ENCODE measurements at places on chromosomes 12 and 14. TPM values are rescaled to one million over a fixed set of nuclear protein-coding genes. Genes with fewer than 3 reads are reported as not detected.
A peak's percentile ranks its signal among the peaks of the same experiment; 100 is the strongest.

DNA sequence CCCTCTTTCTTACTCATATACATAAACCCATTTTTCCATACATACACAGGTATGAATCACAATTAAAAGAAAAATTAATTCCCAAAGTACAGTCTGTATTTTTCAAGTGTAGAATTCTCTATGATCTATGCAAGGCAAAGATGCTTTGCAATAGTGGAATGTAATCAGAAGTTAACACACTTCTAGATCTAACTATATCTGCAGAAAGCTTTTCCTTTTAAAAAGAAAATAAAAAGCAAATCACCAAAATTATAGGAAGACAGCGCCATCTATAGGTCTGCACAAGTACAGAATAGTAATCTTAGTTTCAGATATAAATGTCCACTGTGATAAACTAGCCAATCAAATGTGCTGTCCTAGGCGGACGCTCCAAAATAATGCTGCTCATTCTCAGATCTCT is 22.0 kb downstream of the SLC25A21 start:
- no peak overlapping the region for H3K27ac ChIP-seq
- H3K36me3 ChIP-seq = no peaks in the 10 kb centered on the region
- no peak overlapping the region for H3K4me3 ChIP-seq
- H3K4me1 ChIP-seq = no peaks in the 10 kb centered on the region
- H3K27me3 ChIP-seq = no peaks in the 10 kb centered on the region
- DNase-seq = no peak

- DNase-seq = no peak
- peak overlapping the region; percentile 81 for H3K27ac ChIP-seq
- no peaks in the 10 kb centered on the region for H3K27me3 ChIP-seq
- H3K36me3 ChIP-seq = no peaks in the 10 kb centered on the region
These were observed 8.3 kb downstream of the CPNE6 start for GRCh38 chr14:24079491-24080141.

DNA sequence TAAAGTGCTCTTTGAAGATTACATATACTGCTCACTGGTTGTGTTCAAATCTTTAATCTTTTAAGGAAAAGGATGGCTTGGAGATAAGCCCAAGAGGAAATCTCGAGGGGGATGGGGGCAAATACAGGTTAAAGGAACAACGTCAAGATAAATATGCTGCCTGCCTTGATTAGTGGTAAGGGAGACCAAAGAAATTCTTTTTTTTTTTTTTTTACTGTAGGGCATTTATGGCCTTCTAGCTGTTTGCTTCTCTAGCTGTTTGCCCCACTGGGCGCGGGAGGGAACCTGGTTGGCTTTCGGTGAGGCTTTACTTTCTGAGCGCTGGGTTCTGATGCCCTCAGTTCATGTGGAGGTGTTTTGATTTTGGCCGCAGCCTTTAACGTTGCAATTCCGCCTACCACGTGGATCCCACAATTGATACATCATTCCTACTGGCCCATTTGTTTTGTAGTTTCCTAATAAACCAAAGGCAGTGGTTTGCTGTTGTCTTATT is 5.7 kb downstream of the CCND2 start:
- peak overlapping the region; percentile 58 for H3K4me3 ChIP-seq
- H3K4me1 ChIP-seq = peaks cover 61% of the 10 kb centered on the region
- no peaks in the 10 kb centered on the region for H3K27me3 ChIP-seq
- DNase-seq = no peak
- peaks cover 12% of the 10 kb centered on the region for H3K36me3 ChIP-seq
- H3K27ac ChIP-seq = peak overlapping the region; percentile 97

CCDC198 gene
- total RNA-seq = not detected

DNA sequence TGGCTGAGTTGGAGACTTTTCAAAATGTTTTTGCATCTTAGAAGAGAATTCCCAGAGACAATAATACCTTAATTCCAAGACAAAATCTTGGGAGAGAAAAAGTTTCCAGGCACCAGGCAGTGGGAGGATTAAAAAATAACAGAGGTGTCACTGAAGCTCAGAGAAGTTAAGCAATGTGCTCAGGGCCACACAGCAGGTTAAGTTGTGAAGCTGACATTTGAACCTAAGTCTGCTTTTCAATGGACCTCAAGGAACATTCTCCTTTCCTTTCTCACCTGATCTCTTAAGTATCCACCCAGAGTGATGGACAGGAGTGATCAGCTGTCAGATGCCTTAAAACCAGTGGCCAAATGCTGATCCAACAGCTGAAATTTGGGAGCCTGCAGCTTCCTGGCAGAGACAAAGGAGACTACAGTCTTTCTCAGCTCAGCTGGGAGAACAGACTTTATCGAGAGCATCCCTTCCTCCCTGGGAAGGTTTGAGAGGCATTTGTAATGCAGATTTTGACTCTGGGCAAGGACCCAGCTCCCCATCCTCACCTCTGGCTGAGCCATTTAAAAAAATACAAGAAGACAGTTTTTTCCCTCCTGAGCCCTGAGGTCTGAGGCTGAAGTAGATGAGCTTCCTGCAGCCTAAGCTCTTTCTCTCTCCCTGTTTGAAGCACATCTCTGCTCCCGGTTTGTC is 174.9 kb upstream of the RPH3A start:
- DNase-seq = no peak
- H3K4me3 ChIP-seq = peak overlapping the region; percentile 74
- H3K36me3 ChIP-seq = no peaks in the 10 kb centered on the region
- peak overlapping the region; percentile 29 for H3K27ac ChIP-seq
- peaks cover 13% of the 10 kb centered on the region for H3K4me1 ChIP-seq

GRCh38 chr14:39454906-39455539 is 22.8 kb upstream of the FBXO33 start:
- no peak for DNase-seq
- peaks cover 9% of the 10 kb centered on the region for H3K27me3 ChIP-seq
- H3K4me1 ChIP-seq = no peaks in the 10 kb centered on the region
- H3K4me3 ChIP-seq = no peak overlapping the region
- no peak overlapping the region for H3K27ac ChIP-seq
- no peaks in the 10 kb centered on the region for H3K36me3 ChIP-seq

DNA sequence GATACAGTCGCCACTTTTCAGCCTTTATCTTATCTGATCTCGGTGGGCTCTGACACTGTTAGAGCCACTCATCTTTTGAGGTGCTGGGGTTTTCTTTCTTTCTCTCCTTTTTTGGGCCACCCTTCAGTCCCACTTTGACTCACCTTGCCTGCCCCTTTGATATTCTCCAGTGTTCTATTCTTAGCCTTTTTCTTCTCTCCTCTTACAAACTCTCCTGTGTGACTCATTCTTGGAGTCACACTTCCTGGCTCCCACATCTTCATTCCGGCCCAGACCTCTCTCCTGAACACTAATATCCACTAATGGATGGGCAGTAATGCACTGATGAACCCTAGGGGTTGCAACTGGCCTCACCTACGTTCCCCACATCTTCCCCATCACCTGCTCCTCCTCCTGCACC is 2.2 kb upstream of the DCD start:
- H3K36me3 ChIP-seq = peaks cover 2% of the 10 kb centered on the region
- no peak for DNase-seq
- H3K4me3 ChIP-seq = no peak overlapping the region

DNA sequence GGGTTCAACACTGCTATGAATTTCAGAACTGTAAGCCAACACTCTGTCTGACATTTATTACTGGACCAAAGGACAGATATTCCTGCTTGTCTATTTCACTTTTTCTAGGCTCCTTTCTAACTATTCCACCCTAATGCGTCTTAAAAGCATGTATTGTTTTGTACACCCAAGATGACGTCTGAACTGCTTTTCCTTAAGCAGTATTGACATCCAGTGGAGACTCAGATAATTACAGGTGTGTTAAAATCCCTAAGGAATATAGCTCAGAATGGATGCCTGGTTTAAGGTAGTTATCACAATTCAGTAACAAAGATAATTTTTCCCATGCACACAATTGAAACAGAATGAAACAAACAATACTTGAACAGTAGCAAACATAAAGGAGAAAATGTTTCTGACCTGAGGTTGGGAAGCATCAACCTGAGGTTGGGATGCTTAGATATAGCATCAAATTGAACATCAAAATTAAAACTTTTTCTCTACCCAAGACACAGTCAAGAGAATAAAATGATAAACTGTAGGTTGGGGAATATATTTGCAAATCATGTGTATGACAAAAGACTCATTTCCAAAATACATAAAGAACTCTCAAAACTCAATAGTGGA is 93.7 kb upstream of the PTPRR start:
- no peak overlapping the region for H3K27ac ChIP-seq
- DNase-seq = no peak
- H3K36me3 ChIP-seq = no peaks in the 10 kb centered on the region
- no peaks in the 10 kb centered on the region for H3K4me1 ChIP-seq
- H3K27me3 ChIP-seq = no peaks in the 10 kb centered on the region
- no peak overlapping the region for H3K4me3 ChIP-seq

GRCh38 chr12:62724285-62724684 is 210.7 kb downstream of the PPM1H start:
- no peak overlapping the region for H3K4me3 ChIP-seq
- H3K4me1 ChIP-seq = peaks cover 5% of the 10 kb centered on the region
- DNase-seq = no peak
- no peak overlapping the region for H3K27ac ChIP-seq
- H3K36me3 ChIP-seq = peaks cover 2% of the 10 kb centered on the region
- peaks cover 18% of the 10 kb centered on the region for H3K27me3 ChIP-seq

GRCh38 chr14:92362781-92363235 is 39.8 kb downstream of the SLC24A4 start:
- H3K36me3 ChIP-seq = peaks cover 4% of the 10 kb centered on the region
- peaks cover 2% of the 10 kb centered on the region for H3K4me1 ChIP-seq
- peaks cover 77% of the 10 kb centered on the region for H3K27me3 ChIP-seq

- H3K36me3 ChIP-seq = peaks cover 3% of the 10 kb centered on the region
- DNase-seq = no peak
- H3K27ac ChIP-seq = peak overlapping the region; percentile 94
These were observed 532 bp downstream of the NOC4L start for GRCh38 chr12:132144810-132145168.

GRCh38 chr12:6768437-6768914 is 2.3 kb downstream of the PTMS start:
- H3K4me1 ChIP-seq = peaks cover 45% of the 10 kb centered on the region
- H3K27ac ChIP-seq = peak overlapping the region; percentile 72
- no peak overlapping the region for H3K4me3 ChIP-seq
- no peak for DNase-seq

GRCh38 chr12:29176941-29177340 is 27.9 kb downstream of the FAR2 start:
- H3K27me3 ChIP-seq = no peaks in the 10 kb centered on the region
- no peak overlapping the region for H3K4me3 ChIP-seq
- peaks cover 3% of the 10 kb centered on the region for H3K4me1 ChIP-seq
- peaks cover 5% of the 10 kb centered on the region for H3K36me3 ChIP-seq

DNA sequence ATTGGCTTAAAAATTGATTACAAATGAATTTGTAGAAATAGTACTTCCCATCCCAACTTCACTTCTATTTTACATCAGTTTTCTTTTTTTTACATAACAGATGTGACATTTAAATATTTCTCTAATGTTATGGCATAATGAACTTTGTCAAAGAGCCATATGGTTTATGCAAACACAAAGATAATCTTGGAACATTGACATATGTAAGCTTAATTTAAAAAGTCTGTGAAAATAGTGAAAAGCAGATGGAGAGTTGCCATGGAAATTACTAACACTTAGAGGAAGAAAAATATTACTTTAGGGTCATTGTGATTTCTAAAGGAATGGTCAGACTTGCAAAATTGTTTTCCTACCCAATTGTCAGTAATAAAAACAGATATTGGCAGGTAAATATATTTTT is 232.4 kb downstream of the AEBP2 start:
- no peak for DNase-seq
- H3K4me1 ChIP-seq = no peaks in the 10 kb centered on the region
- H3K27me3 ChIP-seq = no peaks in the 10 kb centered on the region
- H3K27ac ChIP-seq = no peak overlapping the region
- no peak overlapping the region for H3K4me3 ChIP-seq
- no peaks in the 10 kb centered on the region for H3K36me3 ChIP-seq

FOXA1 gene
- not detected for total RNA-seq

DNA sequence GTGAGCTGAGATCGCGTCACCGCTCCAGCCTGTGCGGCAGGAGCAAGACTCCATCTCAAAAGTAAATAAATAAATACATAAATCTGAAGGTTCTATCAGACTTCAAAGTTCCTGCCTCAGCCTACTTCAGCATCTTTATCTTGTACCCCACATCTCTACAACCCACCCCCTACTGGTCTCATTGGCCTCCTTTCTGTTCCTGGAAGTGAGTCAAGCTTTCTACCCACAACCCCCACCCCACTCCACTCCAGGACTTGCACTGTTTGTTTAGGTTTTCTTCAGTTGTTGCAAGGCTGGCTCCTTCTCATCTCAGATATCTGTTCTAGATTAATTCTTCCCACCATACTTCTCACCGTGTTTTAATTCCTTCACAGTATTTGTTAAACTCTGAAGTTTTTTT is 714 bp upstream of the PSMC6 start:
- no peaks in the 10 kb centered on the region for H3K27me3 ChIP-seq
- H3K4me1 ChIP-seq = peaks cover 21% of the 10 kb centered on the region
- no peak for DNase-seq

- no peak for DNase-seq
- peaks cover 24% of the 10 kb centered on the region for H3K4me1 ChIP-seq
- peak overlapping the region; percentile 71 for H3K4me3 ChIP-seq
- peak overlapping the region; percentile 96 for H3K27ac ChIP-seq
- H3K36me3 ChIP-seq = peaks cover 4% of the 10 kb centered on the region
- H3K27me3 ChIP-seq = no peaks in the 10 kb centered on the region
These were observed 1.7 kb downstream of the LARP4 start for GRCh38 chr12:50402264-50403000.

CNTN1 gene
- total RNA-seq = not detected

DNA sequence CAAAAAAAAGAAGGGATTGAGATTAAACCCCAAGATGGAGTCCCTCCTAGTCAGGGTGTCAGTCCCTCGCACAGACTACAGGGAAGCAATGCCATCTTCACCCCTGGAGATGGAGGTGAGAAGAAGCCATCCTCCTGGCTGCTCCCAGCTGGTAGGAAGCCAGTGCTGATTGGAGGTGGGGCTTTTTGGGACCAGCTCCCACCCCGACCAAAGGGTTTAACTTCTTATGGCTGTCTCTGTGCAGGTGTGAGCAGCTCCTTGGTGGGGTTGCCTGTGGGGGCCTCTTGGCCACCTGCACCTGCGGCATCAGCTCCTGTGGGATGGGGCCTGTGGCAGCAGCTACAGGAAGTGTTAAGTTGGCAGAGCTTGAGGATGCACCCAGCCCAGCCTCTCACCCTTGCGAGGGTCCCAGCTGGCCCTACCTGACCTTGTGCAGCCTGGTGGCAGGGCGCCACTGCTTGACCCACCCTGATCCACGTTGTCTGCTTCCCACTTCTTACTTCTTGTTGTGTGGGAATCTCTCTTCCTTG is 3.8 kb upstream of the KRT86 start:
- H3K27ac ChIP-seq = no peak overlapping the region
- H3K36me3 ChIP-seq = peaks cover 2% of the 10 kb centered on the region
- H3K27me3 ChIP-seq = peaks cover 29% of the 10 kb centered on the region

GRCh38 chr12:97300891-97301290 is 161.7 kb upstream of the RMST start:
- DNase-seq = no peak
- no peak overlapping the region for H3K27ac ChIP-seq
- peaks cover 3% of the 10 kb centered on the region for H3K36me3 ChIP-seq
- peaks cover 19% of the 10 kb centered on the region for H3K27me3 ChIP-seq

GRCh38 chr12:108594323-108594903 is 3.5 kb downstream of the TMEM119 start:
- no peak for DNase-seq
- no peaks in the 10 kb centered on the region for H3K27me3 ChIP-seq
- peaks cover 6% of the 10 kb centered on the region for H3K4me1 ChIP-seq
- H3K36me3 ChIP-seq = no peaks in the 10 kb centered on the region
- H3K27ac ChIP-seq = no peak overlapping the region

C3AR1 gene
- 3.1 TPM for total RNA-seq

Measured in T-helper 17 cell (primary cell).